RPMI8226 (cell line): ENCODE measurements at places on chromosomes 2 and 18.

GRCh38 chr2:223415071-223415470, 187.1 kb downstream of the SCG2 start:
- DNase-seq = no peak

DNA sequence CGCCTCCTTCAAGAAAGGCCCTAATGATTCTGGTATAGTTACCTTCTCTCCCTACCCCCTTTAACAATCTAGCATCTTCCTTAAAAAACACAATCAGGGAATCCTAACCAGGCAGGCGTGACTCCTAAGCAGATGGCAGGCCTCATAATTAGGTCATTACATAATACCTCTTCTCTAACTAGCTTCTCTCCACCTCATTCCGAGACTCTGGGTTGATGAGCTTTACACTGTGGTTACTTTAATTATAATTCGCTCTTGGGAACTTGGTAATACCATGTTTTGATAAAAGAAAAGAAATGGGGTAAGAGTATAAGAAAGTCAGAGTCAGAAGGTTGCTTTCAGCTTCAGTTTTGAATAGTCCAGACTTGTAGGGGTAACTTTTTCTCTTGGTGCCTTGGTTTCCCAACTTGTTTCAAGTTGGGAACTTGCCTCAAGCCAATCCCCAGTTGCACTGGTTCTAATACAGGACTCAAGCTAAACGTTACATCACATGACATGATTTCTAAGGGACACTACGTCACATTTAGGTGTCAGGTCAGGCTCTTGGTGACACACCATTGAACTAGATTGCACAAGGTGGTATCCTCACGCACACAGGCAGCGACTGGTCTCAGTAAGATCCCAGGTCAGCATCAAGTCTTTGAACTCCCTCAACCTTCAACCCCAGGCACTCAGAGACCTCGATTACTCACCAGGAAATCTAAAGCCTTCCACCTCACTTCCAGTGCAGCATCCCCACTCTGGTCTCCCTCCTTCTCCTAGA, 59.2 kb downstream of the AAK1 start:
- DNase-seq = no peak

DNA sequence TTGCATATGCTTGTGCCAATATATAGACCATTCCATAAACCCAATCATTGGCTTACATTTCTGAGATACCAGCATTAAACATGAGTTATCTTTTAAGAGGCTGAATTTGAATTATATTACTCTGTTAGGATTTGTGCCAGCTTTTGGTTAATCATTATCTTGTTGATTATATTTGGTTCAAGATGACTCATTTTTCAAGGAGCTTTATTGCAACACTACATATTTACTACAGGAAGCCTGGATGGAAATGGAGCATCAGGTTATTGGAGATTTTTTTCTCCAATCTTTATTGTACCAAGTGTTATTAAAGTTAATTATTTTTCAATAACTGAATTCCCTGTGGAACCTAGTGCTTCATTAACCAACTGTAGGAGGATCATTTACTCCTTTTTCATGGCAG, 26.4 kb downstream of the EML4 start:
- DNase-seq = no peak

DNA sequence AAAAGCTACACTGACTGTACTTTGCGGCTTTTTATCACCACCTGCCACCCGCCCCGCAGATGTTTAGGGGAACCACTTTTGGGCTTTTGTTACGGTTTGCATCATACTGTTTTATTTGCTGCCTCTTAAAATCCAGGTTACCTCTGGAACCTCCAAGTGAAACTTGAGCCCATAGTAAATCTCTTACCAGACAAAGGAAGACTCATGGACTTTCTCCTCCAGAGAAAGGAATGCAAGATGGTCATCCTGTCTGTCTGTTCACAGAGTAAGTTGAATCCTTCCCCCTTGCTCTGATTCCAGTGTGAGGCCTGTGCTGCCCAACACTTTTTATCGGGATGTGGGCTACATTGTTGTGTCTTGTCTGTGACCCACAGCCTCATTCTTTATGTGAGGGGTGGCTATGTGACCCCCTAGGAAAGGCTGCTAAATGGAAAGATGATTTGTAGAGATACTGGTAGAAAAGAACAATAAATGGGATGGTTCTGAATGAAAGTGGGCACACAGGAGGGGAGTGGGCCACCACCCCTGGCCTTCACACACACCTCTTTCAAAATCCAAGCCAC, 23.3 kb downstream of the RMC1 start:
- DNase-seq = no peak
